Stimulated activated CD4-positive, alpha-beta T cell treated with anti-CD3 and anti-CD28 coated beads, Interleukin-4, amount 100 ng/mL, for 4 hours (primary cell): ENCODE measurements at places on chromosomes 13 and 19.

GRCh38 chr13:106133025-106133424 lies 402.4 kb downstream of the EFNB2 start:
- no peak for DNase-seq

- DNase-seq, result no peak
Measured at GRCh38 chr13:94758436-94758960, 46.2 kb upstream of the SOX21 start.

- no peak for DNase-seq
Measured at GRCh38 chr13:43446126-43446525, 340.6 kb downstream of the ENOX1 start.

GRCh38 chr19:46192992-46193650 lies 36.4 kb upstream of the IGFL1 start:
- no peak for DNase-seq
